ENCODE measurements at places on chromosomes 3 and 15.

- no peak for DNase-seq
These were observed 65.4 kb upstream of the PEX5L start for GRCh38 chr3:180102134-180102533.

- DNase-seq, result no peak
These were observed 439.3 kb upstream of the ARPP21 start for GRCh38 chr3:35200056-35200455.

GRCh38 chr3:63450023-63450422 is 171.9 kb downstream of the SYNPR start:
- DNase-seq, result no peak

DNA sequence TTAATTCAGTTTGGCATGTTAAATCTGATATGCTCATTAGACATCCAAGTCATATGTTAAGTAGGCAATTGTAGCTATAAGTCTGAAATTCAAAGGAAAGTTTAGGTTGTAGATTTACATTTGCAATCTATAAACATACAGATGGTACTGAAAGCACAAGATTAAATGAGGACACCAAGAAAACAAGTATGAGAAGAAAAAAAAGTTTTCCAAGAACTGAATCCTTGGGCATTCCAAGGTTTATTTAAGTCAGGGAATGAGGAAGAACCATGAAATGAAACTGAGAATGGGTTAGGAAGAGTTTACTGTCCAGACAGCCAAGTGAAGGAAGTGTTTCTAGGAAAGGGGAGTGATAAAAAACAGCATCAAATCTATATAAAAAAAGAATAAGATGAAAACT is 756.1 kb upstream of the DPPA4 start:
- DNase-seq, result no peak

DNA sequence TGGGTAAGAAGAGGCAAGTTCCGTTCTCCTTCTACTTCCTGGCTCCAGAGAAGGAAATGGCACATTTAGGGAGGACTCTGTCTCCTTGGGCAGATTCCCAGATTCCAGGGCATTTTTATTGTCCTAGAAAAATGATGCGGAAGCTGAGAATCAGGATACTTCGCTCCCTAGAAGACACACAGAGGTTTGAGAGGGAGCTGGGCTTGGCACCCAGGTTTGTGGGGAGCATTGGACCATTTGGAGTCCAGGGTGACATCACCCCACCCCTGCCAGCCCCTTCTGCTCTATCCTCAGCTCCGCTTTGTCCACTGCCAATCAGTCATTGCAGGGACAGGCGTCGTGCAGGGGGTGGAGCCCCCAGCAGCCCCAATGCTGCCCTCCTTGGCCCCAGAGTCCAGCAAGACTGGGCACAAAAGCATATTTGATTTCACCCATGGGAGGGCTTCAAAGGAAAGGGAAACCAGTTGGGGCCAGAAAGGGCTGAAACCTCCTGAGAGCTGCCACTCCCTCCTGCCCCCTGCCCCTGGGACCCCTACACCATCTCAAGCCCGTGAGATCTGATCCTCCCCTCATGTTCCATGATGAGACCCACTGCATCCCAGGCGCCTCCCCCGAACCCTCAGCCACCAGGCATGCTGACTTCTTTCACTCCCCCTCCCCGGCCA is 129.8 kb upstream of the MEF2A start:
- DNase-seq, result no peak

DNA sequence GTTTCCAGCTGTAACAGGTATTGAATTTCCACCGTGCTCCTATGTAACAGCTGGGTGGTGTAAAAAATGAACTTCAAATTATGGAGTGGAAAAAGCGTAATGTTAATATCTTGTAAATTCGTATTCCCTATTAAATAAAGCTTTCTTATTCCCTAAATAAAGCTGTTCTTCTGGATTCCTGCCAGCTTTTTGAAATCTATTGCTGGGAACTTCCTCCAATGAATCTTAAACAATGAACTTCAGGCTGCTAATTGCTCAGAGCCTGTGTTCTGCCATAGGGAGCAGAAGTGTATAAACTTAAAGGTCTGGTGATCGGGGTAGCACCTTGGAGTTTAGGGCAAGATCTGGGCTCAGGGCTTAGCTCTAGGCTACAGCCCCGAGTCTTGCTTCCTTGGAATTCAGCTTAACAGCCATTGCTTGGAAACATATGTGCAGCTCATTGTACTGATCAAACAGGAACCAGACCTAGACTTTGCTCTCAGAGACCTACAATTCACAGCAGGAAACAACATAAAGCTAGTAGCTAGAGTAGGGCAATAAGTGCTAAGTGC is 1.4 kb downstream of the ARL14 start:
- no peak for DNase-seq

GRCh38 chr3:188034989-188035388 is 119.0 kb upstream of the LPP start:
- no peak for DNase-seq

DNA sequence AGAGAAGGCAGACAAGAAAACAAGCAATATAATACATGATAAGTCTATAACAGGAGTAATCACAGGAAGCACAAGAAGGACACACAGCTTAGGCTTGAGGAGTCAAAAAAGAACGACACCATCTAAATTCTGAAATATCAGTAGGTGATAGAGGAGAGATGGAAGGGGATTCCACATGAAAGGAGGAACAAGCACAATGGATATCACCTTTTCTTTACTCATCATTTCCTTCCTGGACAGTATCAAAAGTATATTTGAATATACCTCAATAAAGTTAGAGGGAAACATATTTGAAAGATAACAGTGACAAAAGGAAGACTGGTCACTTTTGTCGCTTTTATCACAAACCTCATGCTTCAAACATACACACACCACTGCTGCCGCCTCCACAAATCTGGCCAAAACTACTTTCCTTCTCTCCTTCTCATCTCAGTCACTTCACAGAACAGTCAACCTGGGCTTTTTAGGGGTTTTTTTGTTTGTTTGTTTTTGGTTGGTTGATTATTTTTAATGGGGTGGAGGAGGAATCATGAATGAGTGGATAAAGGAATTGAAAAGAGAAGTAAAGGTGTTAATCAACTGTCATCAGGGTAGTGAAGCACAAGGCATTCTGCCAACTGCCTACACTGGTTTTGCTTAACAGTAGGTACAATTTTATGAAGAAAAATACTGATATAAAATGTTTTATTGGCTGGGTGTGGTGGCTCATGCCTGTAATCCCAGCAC is 18.5 kb downstream of the DENND4A start:
- no peak for DNase-seq

- no peak for DNase-seq
These were observed 5.3 kb downstream of the KLF15 start for GRCh38 chr3:126351771-126352475.

DNA sequence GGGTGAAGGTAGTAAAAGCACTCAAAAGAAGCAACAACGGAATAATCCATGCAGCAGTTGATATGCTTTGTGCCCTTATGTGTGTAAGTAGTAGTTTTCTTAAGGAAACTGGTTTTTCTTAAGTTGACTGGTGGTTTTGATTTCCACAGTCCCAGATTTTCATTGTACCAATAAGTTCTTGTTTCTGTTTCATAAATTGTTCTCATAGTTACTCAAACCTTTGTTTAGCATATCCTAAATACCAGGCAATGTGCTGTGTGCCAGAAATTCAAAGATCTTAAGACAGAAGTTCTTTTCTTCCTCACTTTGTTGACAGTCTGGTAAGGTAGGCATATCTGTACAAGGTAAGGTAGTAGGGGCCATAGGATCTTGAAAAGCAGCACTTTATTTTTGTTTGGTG is 40.0 kb downstream of the DNAJC13 start:
- DNase-seq, result no peak

- DNase-seq, result no peak
These were observed 11.3 kb upstream of the THRB start for GRCh38 chr3:24505691-24506550.

DNA sequence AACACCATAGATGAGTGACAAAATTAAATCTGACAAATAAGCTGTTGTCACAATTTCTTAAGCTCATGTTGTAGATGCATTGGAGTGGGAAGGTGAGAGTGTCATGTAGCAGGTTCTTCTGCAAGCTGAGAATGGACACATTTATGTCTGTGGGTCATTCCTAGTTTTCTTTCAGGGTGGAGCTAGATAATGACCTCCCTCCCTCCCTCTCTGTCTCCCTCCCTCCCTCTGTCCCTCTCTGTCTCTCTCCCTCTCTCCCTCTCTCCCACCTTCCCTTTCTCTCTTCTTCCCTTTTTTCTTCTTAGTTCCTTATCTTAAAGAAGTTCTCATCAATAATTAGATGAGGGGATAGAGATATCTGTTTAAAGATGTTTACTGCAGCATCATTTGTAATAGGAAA is 36.0 kb downstream of the PXYLP1 start:
- no peak for DNase-seq

DNA sequence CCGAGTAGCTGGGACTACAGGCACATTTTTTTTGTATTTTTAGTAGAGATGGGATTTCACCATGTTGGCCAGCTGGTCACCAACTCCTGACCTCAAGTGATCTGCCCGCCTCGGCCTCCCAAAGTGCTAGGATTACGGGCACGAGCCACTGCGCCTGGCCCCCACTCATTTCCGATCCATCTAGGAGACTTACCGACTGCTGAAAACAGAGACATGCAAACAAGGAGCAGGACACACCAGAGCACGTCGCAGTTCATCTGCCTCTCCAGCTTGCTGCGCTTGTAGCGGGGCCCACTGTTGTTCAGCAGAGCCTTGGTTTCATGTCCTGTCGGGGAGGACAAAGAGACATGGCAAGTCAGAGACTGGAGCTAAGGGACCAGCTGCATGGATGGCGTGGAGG is 137.4 kb downstream of the ATP10A start:
- DNase-seq, result no peak

GRCh38 chr15:42060797-42061196 is 33.6 kb downstream of the PLA2G4D start:
- no peak for DNase-seq

DNA sequence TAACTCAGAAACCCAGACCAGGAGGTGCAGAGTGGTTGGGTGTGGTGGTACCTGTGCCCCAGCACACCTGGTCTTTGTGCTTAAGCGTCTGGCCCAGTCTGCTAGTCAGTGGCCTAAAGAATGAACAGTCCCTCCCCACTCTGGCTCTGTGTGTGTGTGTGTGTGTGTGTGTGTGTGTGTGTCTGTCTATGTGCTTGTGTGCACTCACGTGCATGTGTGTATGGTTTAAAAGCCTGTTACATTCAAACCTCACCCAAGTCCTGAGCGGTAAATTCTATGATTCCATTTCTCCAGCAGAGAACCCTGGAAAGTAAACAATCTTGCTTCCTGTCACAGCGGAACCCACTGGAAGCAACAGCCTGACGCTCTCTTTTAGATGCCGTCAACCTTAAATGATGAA is 34.2 kb downstream of the EDEM1 start:
- DNase-seq, result no peak

GRCh38 chr15:92818651-92819277 is 81.4 kb upstream of the CHD2 start:
- DNase-seq, result no peak

DNA sequence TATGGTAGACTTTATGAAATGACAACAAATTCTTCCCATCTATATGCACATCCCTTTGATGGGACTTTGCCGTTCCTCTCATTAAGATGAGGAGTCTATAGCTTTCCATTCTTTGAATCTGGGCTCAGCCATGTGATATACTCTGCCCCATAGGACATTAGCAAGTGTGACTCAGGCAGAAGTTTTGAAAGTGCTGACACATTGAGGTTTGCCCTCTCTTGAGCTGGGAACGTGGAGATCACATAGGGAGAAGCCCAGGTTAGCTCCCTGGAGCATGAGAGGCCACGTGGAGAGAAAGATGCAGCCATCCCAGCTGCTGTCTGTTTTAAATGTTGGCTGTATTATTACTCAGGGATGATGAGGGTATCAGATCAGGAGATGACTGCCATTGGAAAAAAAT is 67.7 kb upstream of the OXTR start:
- DNase-seq, result no peak

GRCh38 chr15:91329914-91330313 is 229.9 kb downstream of the SV2B start:
- DNase-seq, result no peak

GRCh38 chr3:16460886-16461285 is 52.6 kb downstream of the RFTN1 start:
- no peak for DNase-seq

- no peak for DNase-seq
These were observed 124.8 kb downstream of the BDH1 start for GRCh38 chr3:197430934-197431333.

GRCh38 chr3:78178740-78179363 is 1139.0 kb downstream of the ROBO2 start:
- DNase-seq, result no peak

DNA sequence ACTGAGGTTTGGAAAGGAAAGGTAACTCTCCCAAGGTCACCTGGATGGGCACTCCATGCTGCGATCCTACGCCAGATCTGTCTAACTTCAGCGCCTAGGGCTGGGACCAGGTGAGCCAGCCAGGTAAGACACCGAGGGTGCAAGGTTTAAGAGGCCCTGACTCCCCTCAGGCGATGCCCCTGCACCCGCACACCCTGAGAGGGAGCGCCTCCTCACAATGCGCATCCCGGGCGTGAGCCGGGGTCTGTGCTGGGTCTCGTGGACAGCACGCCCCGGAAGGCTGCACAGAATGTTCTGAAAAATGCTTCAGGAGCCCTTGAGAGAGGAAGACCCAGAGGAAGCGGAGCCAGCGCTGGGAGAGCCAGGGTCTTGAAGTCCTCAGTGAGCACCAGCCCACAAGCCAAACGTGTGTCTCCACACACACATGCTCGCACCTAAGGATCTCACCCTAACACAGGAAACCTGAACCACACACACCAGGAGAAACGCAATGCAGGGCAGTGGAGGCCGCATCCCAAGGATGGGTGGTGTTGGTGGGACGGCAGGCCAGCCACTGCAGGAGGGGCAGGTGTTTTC is 142.0 kb downstream of the ADAMTS17 start:
- no peak for DNase-seq

- DNase-seq, result no peak
These were observed 24.6 kb upstream of the SRP14 start for GRCh38 chr15:40063563-40064011.

- no peak for DNase-seq
These were observed 711.7 kb upstream of the GOLIM4 start for GRCh38 chr3:168807448-168807847.

DNA sequence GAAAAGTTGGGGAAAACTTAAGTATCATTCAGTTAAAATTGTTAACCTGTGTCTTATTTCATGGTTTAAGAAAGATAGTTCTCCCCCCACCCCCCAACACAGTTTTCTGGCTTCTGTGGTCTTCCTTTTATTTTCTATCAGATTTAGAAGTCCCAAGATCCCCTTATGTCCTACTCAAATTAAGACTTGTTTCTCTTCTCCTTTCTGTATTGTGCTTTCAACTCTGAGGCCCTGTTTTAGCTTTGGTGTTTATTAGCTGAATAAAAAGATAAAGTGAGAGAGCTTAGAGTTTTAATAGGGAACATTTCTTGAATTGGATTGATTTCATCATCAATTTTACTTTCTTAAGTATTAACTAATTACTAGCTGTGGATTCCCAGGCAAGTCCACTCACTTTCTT is 62.6 kb downstream of the AKAP13 start:
- DNase-seq, result no peak

Data from stimulated activated CD8-positive, alpha-beta memory T cell treated with anti-CD3 and anti-CD28 coated beads, Interleukin-15, amount 100 ng/mL, for 1 hour (primary cell).